KG1 (cell line): ENCODE measurements at places on chromosomes 2 and 18.

DNA sequence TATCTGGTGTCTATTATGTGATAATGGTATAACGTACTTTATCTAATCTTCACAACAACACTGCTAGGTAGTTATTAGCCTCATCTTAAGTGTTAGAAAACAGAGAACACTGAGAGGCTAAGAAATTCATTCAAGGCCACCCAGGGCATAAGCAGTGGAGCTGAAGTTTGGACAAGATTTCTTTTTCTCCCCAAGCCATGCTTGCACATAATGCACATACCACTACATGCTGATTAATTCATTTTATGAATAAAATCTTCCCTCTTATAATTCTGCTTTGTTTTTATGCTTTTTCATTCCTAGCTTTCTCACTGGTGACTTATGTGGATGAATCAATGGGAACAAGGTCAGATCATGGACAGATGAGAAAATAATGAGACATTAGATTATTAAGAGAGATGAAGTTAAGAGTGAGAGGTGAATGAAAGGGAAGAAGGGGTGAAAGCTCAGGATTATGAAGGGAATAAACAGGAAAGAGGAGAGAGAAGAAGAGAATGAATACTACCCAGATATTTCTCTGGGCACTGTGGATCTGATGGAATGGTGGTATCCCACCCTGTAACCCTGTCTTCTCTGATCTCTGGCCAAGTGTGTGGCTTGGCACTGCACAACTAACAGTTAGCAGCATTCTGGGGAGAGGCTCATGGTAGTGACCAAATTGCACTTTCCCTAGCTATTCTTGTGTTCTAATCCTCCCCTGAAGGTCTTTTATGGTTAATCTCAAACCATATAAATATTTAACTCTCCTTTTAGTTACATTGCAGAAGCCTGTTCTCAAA, 17.7 kb upstream of the GALNT3 start:
- no peak for DNase-seq

DNA sequence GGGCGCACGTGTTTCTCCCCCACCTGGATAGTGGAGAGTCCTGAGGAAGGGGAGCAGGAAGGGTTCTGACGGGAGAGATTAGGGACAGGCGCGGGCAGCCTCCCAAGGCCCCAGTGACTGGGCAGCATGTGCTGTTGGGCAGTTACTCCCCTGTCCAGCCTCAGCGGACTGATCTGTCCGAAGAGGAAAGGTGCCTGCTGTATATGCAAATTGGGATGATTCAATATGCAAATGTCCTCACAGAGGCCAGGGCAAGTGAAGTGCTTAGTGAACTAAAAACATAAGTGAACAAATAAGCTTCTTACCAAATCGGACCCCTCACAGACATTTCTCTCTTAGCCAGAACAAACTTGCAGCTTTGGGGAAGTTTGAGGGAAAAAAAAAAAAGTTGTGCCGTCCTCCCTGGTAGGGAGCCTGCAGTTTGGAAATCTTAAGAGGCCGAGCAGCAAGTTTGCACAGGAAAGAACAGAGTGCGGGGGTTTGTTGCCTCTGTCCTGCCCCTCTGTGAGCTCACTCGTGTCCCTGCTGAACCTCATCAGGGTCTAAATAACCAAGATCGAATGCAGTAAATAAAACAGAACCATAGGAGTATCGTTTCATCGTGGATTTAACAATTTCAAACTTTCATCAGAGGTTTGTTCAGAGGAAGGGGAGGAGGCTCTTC, 141.4 kb downstream of the KCTD1 start:
- DNase-seq = no peak

- DNase-seq = no peak
Observed at GRCh38 chr2:149768320-149768799, 180.8 kb upstream of the MMADHC start.

DNA sequence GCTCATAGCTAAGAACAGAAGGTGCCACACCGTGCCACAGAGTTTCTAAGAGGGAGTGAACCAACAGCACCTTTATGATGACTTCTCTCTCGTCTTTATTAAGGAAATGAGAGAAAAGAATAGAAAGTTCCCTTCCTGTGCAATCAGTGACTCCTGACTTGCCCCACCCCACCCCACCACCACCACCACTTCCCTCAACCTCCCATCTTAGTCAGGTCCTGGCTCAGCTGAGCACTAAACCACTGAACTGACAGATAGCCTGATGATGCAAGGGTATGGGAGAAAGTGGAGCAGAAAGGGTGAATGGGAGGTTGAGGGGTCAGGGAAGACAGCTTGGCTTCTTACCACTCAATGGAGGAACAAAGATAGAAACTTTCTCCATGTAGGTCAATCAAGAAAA, 75.2 kb upstream of the RMDN2 start:
- no peak for DNase-seq

DNA sequence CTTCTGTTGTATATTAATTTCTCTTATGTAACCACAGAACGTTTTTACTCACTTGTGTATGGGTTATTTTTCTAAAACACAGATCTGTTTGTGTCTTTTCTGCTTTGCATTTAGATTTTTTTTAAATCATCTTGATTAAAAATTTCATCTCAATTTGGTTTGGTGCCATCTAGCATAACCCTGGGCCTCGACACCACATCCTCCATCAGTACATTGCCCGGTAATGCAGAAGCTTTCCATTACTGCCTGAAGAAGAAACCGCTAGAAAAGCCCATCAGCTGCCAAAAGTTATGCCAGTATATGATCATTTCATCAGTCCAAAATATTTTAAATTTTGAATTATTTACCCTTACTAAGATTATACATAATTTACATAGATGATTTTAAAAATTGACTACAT, 26.2 kb downstream of the MAPRE2 start:
- no peak for DNase-seq

DNA sequence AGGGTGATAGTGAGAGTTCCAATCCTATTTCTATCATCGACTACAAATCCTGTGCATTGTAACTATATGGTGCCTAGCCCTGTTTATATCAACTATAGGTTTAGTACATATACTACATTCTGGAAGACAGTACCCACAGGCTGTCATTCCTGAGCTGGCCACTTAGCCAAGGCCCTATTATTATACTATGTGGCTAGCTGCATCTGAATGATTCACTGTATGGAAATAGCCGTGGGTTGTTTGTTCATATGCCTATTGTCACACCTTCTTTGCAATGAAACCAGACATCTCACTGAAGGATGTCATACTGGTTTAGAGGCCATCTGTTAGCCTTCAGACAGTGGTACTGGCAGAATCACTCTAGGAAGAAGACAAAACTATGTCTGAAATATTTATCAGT, 62.3 kb upstream of the FSIP2 start:
- DNase-seq = no peak
